ENCODE measurements at places on chromosomes 6 and 20.

- H3K4me1 ChIP-seq: peaks cover 33% of the 10 kb centered on the region
- DNase-seq: peak; percentile 82
- H3K4me3 ChIP-seq: no peak overlapping the region
- H3K27me3 ChIP-seq: no peaks in the 10 kb centered on the region
- no peak overlapping the region for H3K27ac ChIP-seq
Observed at GRCh38 chr20:47276851-47277534, 79.5 kb downstream of the ZMYND8 start.

- no peak overlapping the region for H3K27ac ChIP-seq
- H3K36me3 ChIP-seq: no peaks in the 10 kb centered on the region
- H3K4me1 ChIP-seq: peaks cover 11% of the 10 kb centered on the region
- no peak overlapping the region for H3K4me3 ChIP-seq
- H3K27me3 ChIP-seq: no peaks in the 10 kb centered on the region
Observed at GRCh38 chr6:157023958-157024357, 246.8 kb downstream of the ARID1B start.

GRCh38 chr20:5781798-5782750 lies 31.9 kb downstream of the SHLD1 start:
- H3K4me1 ChIP-seq: no peaks in the 10 kb centered on the region
- no peaks in the 10 kb centered on the region for H3K36me3 ChIP-seq
- DNase-seq: no peak
- H3K27me3 ChIP-seq: no peaks in the 10 kb centered on the region

DNA sequence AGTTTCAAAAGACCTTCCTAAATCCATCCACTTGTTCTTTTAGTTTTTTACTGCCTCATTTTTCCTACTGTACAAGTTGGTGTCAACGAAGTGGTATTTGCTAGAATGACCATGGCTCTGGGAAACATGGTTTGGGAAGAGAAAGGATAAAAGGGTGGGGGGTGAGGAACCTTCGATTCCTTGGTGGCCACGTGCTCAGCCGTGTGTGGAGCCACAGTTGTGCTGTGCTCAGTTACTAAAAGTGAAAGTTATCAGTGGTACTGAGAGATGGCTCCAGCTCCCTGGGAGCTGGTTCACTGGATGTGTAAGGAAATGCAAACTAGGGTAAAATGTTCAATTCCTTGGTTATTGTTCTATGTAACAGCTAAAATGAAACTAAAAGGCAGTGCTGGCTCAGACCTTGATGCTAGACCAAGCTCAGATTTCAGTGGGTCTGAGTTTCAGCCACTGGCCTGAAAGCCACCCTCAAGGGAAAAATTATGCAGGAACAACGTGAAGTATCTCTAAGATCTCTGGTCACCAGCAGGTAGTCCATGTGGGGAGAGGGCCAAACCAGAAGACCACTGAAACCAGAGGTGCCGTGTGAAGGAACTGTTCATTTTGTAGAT lies 7.4 kb upstream of the SLC22A2 start:
- no peak overlapping the region for H3K4me3 ChIP-seq
- H3K36me3 ChIP-seq: no peaks in the 10 kb centered on the region
- DNase-seq: no peak
- no peak overlapping the region for H3K27ac ChIP-seq

DNA sequence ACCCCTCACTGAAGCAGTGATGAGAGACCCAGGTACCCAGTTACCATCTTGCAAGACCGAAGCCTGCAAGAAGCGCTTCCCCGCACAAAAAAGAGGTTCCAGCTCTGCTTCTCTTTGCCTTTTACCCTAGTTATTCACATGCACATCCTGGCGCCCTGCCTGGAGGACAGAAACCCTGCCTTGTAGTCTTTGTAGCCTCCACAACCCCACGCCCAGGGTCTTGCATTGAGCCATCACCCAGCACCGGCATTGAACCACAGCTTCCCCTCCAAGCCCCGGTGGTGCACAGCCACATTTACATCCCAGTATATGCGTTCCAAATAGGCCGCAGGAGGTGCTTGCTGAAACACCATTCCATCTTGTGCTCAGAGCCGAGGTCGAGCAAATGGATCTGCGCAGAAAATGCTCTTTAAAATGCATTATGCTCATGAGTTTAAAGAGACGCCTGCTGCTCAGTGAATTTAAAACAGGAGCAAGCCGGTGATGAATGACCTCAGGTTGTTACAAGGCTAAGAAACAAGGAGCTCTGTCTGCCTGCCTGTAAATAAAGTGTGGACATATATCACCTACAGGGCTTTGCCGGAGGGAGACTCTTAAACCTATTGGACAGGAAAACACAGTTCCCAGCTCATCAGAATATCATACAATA lies 61.7 kb downstream of the GNAS-AS1 start:
- no peak for DNase-seq
- no peak overlapping the region for H3K27ac ChIP-seq
- no peaks in the 10 kb centered on the region for H3K4me1 ChIP-seq

DNA sequence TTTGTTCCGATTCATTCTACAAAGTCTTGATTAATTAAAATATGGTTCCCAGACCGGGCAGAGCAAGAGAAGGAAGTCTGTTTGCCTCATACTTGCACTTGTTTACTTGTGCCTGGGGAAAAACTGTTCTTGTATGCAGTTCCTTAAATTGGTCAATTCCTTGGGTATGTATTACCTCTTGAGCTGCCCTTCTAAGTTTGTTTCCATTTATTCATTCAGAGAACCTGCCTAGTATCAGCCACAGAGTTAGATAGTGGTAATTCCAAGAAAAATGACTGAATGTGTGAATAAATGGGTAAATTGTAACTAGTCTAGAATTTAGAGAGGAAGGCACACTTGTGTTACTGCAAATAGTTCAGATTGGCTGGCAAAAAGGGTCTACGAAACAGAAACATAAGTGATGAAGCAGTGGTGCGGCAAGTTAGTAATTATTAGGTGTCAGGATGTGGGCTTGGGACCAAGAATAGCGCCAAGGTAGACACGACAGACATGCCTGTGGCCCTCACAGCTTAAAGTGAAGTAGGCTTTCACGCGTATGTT lies 525 bp upstream of the MAK start:
- no peaks in the 10 kb centered on the region for H3K36me3 ChIP-seq
- H3K4me3 ChIP-seq: peak overlapping the region; percentile 74
- DNase-seq: no peak
- no peaks in the 10 kb centered on the region for H3K4me1 ChIP-seq

DNA sequence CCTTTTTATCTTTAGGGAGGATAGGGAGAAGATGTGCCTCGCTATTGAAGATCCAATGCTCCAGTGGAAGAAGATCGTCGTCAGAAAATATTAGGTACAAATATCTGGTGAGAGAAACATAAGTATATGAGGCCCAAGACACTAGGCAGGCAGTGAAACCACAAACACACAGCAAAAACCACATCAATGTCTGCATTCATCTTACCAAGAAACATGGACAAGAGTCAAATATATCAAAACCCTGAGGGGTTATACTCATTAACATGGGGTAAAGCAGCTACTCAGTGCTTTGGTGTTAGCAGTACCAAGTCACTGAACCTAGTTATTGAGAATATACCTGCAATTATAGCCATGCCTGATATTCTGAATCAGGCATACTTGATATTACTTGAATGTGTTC lies 101.4 kb upstream of the FAM184A start:
- no peak overlapping the region for H3K4me3 ChIP-seq
- H3K27ac ChIP-seq: no peak overlapping the region
- H3K36me3 ChIP-seq: no peaks in the 10 kb centered on the region
- H3K4me1 ChIP-seq: no peaks in the 10 kb centered on the region
- no peak for DNase-seq

DNA sequence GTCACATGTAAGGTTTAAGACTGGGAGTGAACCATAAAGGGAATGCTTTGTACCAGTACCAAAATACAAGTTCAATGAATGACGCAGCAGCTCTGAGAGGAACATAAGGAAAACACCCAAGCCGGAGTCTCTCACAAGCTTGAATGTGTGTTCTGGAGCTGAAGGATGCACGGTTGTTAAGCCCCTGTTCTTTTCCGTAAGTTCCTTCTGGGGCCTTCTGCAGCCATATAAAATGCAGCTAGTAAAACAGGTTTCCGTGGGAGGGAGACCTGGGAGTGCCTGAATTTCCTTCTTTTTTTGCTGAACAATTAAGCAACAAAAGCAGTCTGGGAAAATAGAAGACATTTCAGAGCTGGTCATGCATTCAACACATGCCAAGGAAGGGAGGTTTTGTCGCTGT lies 73.2 kb upstream of the JAG1 start:
- H3K27me3 ChIP-seq: no peaks in the 10 kb centered on the region
- H3K27ac ChIP-seq: peak overlapping the region; percentile 21
- no peak for DNase-seq
- H3K4me3 ChIP-seq: no peak overlapping the region
- H3K4me1 ChIP-seq: no peaks in the 10 kb centered on the region

DNA sequence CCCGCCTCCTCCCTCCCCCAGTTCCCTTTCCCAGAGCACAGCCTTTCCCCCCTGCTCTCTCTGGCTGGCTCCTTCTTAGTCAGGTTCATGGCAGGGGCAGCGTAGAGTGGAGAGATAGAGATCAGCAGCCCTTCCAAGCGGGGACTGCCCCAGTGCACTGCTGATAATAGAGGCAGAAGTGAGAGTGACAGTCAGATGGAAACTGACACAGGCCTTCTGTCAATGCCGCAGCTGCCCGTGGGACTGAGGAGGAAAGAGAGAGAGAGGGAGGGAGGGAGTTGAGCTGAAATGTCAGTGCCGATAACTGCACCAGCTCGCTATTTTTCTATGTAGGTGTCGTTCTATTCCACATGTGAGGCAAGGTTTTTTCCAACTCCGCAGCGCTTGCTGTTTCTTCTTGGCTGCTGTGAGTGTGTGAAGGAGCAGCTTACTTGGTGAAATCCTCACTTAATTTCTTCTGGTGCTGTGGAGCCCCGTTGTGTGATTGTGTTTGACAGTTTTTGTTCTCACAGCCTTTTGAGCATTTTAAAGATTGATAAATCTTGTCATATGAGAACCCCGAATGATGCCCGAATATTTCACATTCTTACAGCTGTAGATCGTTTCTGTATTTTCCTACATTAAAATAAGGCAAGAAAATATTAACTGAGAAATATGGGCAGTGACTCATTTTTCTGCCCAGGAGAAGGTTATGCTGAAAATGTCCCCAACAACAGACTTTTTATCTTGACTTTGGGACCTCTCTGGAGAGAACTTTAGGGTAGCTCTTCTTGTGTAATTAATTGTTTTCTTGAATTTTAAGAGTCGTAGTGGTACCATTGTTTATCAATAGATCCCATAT lies 386.4 kb upstream of the MMS22L start:
- H3K36me3 ChIP-seq: no peaks in the 10 kb centered on the region
- DNase-seq: peak; percentile 17
- H3K27ac ChIP-seq: no peak overlapping the region
- H3K4me1 ChIP-seq: peaks cover 4% of the 10 kb centered on the region

DNA sequence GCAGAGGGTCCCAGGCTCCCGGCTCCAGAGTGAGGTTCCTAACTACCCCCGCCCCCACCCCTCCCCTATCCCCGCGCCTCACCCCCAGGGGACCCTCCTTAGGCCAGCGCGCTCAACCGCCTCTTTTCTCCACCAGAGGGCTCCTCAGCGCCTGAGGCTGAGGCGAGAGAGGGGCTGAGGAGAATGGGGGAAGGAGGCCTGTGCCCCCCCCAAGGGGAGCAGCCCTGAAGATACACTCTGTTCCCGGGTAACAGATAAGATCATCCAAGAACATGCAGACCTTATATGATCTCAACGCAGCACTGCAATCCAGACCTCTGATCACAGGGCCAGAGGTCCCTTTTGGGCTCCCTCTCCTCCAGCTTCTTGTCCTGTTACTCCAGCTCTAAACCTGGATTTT lies 43.3 kb upstream of the MRPS10 start:
- no peaks in the 10 kb centered on the region for H3K27me3 ChIP-seq
- peak overlapping the region; percentile 69 for H3K27ac ChIP-seq
- peak; percentile 70 for DNase-seq
- H3K4me3 ChIP-seq: peak overlapping the region; percentile 17
- H3K4me1 ChIP-seq: peaks cover 42% of the 10 kb centered on the region

- no peaks in the 10 kb centered on the region for H3K27me3 ChIP-seq
- no peak overlapping the region for H3K4me3 ChIP-seq
- H3K4me1 ChIP-seq: peaks cover 16% of the 10 kb centered on the region
- no peak overlapping the region for H3K27ac ChIP-seq
Observed at GRCh38 chr6:78835817-78836216, 31.5 kb upstream of the IRAK1BP1 start.

DNA sequence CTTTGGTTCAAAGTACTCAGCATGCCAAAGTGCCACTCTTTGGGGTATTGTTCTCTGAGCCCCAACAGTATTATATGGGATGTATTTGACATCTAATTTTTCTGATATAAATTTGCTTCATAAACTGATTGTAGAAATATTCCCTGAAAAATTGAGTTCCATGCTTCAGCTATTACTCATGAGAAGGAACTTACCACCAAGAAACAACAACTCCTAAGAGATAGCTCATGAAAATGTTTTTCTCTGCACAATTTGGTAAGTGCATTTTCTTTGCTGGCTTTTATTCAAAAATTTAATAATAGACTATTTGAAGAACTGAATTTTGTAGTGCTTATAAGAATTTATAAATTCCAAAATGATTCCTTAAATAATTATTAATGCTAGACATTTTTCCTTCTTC lies 12.8 kb upstream of the TPD52L1 start:
- no peak for DNase-seq
- no peaks in the 10 kb centered on the region for H3K4me1 ChIP-seq
- H3K36me3 ChIP-seq: no peaks in the 10 kb centered on the region
- no peak overlapping the region for H3K4me3 ChIP-seq

DNA sequence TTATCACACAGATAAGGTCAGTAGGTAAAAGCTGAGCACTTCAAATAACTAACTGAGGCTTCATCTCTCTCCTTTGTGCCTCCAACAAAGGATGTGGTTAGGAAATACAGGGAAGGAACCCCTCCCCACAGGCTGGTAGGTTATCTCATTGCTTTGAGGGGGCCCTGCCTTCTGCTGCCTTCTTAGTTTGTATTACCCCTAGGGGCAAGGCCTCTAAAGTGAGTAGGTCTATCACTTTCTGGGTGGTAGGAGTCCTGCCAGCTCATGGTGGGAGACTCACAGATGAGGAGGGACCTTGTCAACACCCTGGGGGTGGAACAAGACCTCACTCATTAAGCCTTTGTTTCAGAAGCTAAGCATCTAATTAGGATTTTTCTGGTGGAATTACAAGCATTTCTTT lies 34.6 kb downstream of the EDN1 start:
- H3K36me3 ChIP-seq: no peaks in the 10 kb centered on the region
- no peaks in the 10 kb centered on the region for H3K4me1 ChIP-seq
- H3K27me3 ChIP-seq: no peaks in the 10 kb centered on the region
- no peak overlapping the region for H3K27ac ChIP-seq

All from testis (tissue), 5 donors.